ENCODE measurements at places on chromosomes 3 and 15. TPM values are rescaled to one million over a fixed set of nuclear protein-coding genes. Genes with fewer than 3 reads are reported as not detected.
A peak's percentile ranks its signal among the peaks of the same experiment; 100 is the strongest.

Gene PYGO1
- 3.0 TPM for polyA plus RNA-seq

Gene ZIC1
- polyA plus RNA-seq: not detected

Gene ZNF774
- 0.91 TPM for polyA plus RNA-seq

Gene SCAANT1
- polyA plus RNA-seq: not detected

Gene TFDP2
- 10.7 TPM for polyA plus RNA-seq

Gene FGD5
- polyA plus RNA-seq: not detected

Gene IL5RA
- polyA plus RNA-seq: not detected

- no peaks in the 10 kb centered on the region for H3K27me3 ChIP-seq
- H3K4me1 ChIP-seq: no peaks in the 10 kb centered on the region
- DNase-seq: no peak
- no peak overlapping the region for H3K27ac ChIP-seq
These were observed 93.0 kb downstream of the NPTN start for GRCh38 chr15:73540161-73540560.

- H3K27ac ChIP-seq: peak overlapping the region; percentile 31
- H3K36me3 ChIP-seq: no peaks in the 10 kb centered on the region
- no peak for DNase-seq
- H3K27me3 ChIP-seq: no peaks in the 10 kb centered on the region
- peaks cover 18% of the 10 kb centered on the region for H3K4me1 ChIP-seq
These were observed 5.6 kb upstream of the MAGEF1 start for GRCh38 chr3:184717399-184717983.

DNA sequence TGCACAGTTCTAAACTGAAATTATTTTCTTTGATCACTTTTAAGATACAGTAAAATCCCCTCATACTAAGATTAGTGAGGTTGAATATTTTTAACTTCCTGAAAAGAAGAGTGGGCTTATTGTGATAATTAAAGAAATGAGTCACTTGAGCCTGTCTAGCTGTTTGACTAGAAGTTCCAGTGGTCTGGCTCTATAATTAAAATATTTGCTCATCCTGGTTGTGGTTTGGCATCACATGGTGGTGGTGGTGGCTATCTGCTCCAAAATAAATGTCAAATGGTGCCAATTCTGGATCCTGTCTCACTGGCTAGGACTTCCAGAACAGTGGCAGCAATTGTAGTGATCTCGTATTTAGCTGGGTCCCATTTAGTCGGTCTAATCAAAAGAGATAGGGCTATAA lies 8.6 kb upstream of the TEX9 start:
- H3K4me1 ChIP-seq: no peaks in the 10 kb centered on the region
- no peaks in the 10 kb centered on the region for H3K36me3 ChIP-seq
- DNase-seq: no peak
- no peaks in the 10 kb centered on the region for H3K27me3 ChIP-seq
- no peak overlapping the region for H3K27ac ChIP-seq

DNA sequence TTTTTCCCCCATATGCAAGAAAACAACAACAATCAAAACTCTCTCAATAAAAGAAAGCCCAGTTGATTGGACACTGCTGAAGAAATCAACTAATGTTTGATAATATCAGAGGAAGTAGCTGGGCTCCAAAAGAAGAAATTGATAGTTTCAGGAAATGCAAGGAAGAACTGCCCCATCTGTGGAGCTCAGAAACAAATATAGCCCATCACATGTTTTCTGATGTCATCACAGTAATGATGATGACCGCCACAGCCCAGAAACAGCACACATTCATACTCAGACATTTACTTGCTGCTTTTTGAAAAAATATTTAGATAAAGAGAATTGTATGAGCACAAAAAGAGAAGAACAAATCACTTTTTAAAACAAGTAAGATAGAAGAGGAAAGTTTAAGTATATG lies 67.6 kb downstream of the GOLIM4 start:
- H3K27ac ChIP-seq: no peak overlapping the region
- H3K36me3 ChIP-seq: peaks cover 29% of the 10 kb centered on the region
- no peaks in the 10 kb centered on the region for H3K27me3 ChIP-seq
- no peak overlapping the region for H3K4me3 ChIP-seq

DNA sequence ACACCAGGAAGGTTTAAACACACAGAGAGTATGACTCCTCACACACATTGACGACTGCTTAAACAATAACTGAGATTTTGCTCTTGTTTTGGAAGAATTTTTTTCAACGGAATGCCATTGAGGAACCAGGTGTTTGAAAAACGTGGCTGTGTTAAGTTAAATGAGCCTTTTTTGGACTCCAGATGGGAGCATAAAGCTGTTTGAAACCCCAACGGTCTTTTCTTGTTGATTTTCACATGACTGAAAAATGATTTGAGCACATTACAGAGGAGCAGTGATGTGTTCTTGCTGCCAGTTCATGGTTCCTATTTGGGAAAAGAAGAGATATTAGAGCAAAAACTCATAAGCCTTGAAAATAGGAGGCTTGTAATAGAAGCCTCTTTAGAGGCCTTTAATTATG lies 97.8 kb upstream of the SELENOK start:
- no peaks in the 10 kb centered on the region for H3K36me3 ChIP-seq
- H3K4me3 ChIP-seq: no peak overlapping the region
- no peaks in the 10 kb centered on the region for H3K4me1 ChIP-seq
- H3K27me3 ChIP-seq: no peaks in the 10 kb centered on the region
- DNase-seq: no peak

GRCh38 chr3:55583475-55583874 lies 96.4 kb upstream of the WNT5A start:
- peaks cover 7% of the 10 kb centered on the region for H3K4me1 ChIP-seq
- DNase-seq: no peak
- H3K4me3 ChIP-seq: no peak overlapping the region
- H3K27ac ChIP-seq: no peak overlapping the region
- no peaks in the 10 kb centered on the region for H3K36me3 ChIP-seq

DNA sequence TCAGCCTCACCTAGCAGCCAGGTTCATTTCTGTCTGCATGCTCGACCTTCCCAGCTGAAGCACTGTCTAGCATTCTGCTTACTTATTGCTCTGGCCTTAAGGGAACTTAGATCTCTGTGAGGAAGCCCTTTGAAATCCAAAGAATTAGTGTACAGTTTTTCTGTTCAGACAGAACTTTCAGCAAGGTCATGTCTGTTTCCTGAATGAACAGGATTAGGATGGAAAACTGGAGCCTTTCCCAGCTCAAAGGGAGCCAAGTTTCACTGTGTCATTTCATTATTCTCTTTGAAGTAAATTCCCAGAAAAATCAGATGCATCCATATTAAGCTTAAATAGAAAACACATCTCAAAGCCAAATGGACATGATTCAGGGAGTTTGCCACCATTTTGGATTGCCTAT lies 457.3 kb upstream of the KCNMB2 start:
- H3K4me1 ChIP-seq: peaks cover 5% of the 10 kb centered on the region
- DNase-seq: peak; percentile 49
- no peaks in the 10 kb centered on the region for H3K36me3 ChIP-seq
- no peaks in the 10 kb centered on the region for H3K27me3 ChIP-seq
- H3K4me3 ChIP-seq: no peak overlapping the region
- no peak overlapping the region for H3K27ac ChIP-seq

DNA sequence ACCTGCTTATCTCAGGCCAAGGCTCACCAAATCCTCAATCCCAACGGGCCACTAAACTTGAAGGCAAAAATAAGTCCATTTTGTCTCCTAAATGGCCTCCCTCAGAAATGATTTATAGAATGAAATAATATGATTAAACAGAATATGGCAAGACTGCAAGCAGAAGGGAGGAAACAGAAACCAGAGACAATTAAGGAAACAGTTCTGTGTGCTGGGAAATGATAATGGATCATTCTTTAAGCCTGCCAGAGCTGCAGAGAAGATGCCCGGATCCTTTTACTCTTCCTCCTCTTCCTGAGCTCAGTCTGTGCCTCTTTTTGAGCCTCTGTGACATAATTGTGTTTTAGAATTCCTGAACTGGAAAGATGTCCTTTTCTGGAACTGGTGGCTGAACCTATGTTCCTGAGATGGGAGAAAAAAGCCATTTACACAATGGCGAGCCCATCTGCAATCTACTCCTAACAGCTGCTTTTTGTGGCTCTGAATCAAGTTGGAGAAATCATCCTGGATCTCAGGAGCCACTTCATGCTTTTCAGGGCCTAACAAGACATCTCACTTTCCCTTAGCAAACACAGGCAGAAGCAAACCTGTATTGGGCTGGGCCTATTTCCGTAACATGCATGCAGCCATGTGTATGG lies 2.8 kb upstream of the ABHD2 start:
- H3K4me1 ChIP-seq: peaks cover 12% of the 10 kb centered on the region
- H3K27ac ChIP-seq: no peak overlapping the region
- H3K27me3 ChIP-seq: no peaks in the 10 kb centered on the region
- no peaks in the 10 kb centered on the region for H3K36me3 ChIP-seq
- no peak overlapping the region for H3K4me3 ChIP-seq
- DNase-seq: no peak

GRCh38 chr15:94240480-94240879 lies 9.1 kb downstream of the MCTP2 start:
- no peak for DNase-seq
- no peaks in the 10 kb centered on the region for H3K36me3 ChIP-seq
- H3K4me1 ChIP-seq: peaks cover 2% of the 10 kb centered on the region
- H3K27me3 ChIP-seq: no peaks in the 10 kb centered on the region
- no peak overlapping the region for H3K4me3 ChIP-seq

DNA sequence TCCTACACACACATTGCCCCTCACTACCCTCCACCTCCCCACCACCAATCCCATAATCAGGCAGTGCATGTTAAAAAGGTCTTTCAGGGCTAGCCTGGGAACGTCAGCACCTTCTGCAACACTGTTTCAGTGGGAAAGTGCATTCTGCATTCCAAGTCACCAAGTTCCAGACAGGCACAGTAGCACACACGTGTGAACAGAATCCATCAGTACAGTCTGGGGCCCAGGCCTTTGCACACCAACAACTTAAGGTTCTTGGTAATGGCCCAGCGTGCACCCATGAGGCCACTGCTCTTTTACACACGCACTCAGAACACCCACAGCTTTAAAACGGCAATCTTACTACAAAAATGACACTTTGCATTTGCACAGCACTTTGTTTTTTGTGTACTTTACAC lies 1.2 kb downstream of the ANXA2 start:
- no peaks in the 10 kb centered on the region for H3K27me3 ChIP-seq
- peaks cover 48% of the 10 kb centered on the region for H3K4me1 ChIP-seq

- H3K4me1 ChIP-seq: no peaks in the 10 kb centered on the region
- DNase-seq: no peak
- H3K4me3 ChIP-seq: no peak overlapping the region
These were observed 3.0 kb upstream of the SLC28A1 start for GRCh38 chr15:84881520-84881830.

- no peak overlapping the region for H3K27ac ChIP-seq
- no peaks in the 10 kb centered on the region for H3K27me3 ChIP-seq
- H3K4me1 ChIP-seq: no peaks in the 10 kb centered on the region
- no peak overlapping the region for H3K4me3 ChIP-seq
- no peaks in the 10 kb centered on the region for H3K36me3 ChIP-seq
- DNase-seq: no peak
These were observed 466.7 kb downstream of the ERC2 start for GRCh38 chr3:56001537-56001936.

GRCh38 chr3:173902871-173903270 lies 505.3 kb downstream of the NLGN1 start:
- H3K36me3 ChIP-seq: no peaks in the 10 kb centered on the region
- H3K27me3 ChIP-seq: no peaks in the 10 kb centered on the region
- no peak overlapping the region for H3K27ac ChIP-seq
- DNase-seq: peak; percentile 14

DNA sequence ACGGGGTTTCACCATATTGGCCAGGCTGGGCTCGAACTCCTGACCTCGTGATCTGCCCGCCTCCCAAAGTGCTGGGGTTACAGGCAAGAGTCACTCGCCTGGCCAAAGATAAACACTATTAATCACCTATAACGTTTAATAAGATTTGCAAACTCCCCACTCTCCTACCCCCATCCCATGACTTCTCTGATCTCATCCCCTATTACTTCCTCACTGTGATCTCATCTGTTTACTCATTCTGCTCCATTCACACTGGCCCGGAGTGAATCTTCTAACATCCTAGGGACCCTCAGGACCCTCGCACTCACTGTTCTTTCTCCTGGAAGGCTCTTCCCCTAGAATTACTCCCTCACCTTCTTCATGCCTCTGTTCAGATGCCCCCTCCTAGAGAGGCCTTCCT lies 78.9 kb downstream of the DGKG start:
- H3K4me1 ChIP-seq: peaks cover 6% of the 10 kb centered on the region
- H3K4me3 ChIP-seq: no peak overlapping the region
- no peak overlapping the region for H3K27ac ChIP-seq
- H3K36me3 ChIP-seq: no peaks in the 10 kb centered on the region
- DNase-seq: peak; percentile 34

DNA sequence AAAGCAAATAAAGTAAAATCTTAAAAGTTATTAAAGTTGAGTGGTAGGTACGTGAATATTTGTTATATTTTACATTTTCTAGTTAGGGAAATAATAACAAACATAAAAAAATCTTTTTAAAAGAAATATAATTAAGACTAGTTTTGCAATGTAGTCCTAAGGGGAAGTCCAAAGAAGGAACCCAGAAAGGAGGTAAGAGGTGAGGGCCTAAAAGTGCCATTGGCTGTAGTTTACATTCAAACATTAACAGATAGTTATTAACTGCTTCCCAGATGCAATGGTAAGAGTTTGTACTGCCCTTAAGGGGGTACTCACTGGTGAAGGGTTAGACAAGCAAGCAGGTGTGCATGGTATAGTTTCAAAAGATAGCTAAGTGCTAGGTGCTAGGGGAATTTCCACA lies 79.2 kb downstream of the B3GALNT1 start:
- no peaks in the 10 kb centered on the region for H3K4me1 ChIP-seq
- DNase-seq: no peak
- no peaks in the 10 kb centered on the region for H3K27me3 ChIP-seq
- no peak overlapping the region for H3K27ac ChIP-seq
- H3K36me3 ChIP-seq: no peaks in the 10 kb centered on the region

DNA sequence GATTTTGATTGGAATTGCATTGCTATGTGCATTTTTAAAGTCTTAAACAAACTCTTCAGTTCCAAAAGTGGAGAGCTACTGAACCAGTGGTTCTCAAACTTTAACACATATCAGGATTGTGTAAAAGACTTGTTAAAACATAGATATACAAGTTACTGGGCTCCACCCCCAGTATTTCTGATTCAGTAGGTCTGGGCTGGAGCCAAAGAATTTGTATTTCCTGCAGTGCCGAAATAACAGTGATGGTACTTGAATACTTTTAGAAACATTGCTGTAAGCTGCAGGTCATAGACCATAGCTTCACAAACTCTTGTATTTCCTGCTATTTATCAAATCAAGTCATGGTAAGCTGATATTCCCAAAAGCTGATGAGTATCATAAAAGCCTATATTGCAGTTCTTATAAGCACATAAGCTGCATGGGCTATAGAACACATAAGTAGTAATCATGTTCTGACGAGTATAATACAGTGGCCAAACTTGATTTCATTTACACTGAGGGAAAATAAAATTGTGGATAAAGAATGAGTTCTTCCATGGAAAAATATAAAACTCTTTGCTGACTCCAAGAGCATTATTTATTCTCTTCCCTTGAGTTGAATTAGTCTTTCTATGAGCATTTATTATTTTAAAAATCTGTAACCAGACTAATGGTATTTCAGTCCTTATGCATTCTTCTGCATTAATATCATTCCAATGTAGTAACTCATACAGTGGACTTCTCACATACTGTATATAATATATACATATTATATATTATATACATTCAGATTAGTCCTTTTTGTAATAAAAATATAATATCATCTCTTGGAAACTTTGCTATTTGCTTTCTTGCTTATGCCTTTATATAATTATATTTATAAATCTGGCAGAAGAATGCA lies 550.5 kb upstream of the AGTR1 start:
- no peaks in the 10 kb centered on the region for H3K36me3 ChIP-seq
- no peaks in the 10 kb centered on the region for H3K27me3 ChIP-seq
- DNase-seq: peak; percentile 53
- H3K27ac ChIP-seq: no peak overlapping the region
- H3K4me3 ChIP-seq: no peak overlapping the region
- no peaks in the 10 kb centered on the region for H3K4me1 ChIP-seq
